ENCODE measurements at places on chromosomes 4 and X.

DNA sequence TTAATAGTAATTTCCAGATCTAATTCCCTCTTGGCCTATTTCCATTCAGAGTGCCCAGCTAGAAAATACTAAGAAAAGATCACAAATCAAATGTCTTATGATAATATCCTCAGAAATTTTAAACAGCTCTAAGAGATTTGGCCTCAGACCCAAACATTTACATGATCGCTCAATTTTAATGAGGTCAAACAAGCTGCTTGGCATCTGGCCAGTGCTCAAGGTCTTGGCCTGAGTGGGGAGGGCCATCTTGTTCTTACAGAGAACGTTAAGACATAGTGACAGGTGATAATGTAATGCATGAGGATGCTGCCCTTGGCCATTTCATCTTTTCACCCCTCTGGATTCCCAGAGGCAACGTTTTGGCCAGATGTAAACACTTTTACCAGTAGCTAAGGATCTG, 159.2 kb upstream of the SLC7A11 start:
- no peak for DNase-seq

DNA sequence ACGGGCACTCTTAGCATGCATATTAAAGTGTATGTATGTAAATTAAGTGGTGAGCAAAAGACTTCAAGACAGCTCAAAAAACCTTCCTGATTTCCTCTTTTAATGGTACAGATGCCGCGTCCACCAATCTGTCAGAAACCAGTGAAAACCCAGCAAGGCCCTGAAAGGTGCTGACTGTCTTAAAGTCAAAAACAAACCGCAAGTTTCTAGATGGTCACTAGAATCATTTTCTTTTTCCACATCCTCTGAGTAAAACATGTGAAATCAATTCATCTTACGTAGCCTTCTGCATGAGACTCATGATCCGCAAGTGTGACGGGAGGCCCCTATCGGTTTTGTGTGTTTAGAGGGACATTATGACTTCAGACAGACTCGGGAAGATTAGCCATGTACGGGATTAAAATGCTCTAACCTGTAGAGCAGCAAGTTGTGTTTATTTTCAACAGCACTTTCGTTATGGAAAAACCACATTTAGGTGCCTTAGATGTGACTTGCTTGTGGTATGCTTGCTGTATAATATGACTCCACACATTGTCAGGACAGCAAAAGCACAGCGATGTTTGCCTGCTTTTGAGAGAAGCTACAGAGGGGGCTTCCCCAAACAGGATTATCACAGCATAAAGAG, 88.2 kb upstream of the STS start:
- no peak for DNase-seq

GRCh38 chrX:151996347-151996746, 21.9 kb upstream of the GABRE start:
- DNase-seq, result no peak

DNA sequence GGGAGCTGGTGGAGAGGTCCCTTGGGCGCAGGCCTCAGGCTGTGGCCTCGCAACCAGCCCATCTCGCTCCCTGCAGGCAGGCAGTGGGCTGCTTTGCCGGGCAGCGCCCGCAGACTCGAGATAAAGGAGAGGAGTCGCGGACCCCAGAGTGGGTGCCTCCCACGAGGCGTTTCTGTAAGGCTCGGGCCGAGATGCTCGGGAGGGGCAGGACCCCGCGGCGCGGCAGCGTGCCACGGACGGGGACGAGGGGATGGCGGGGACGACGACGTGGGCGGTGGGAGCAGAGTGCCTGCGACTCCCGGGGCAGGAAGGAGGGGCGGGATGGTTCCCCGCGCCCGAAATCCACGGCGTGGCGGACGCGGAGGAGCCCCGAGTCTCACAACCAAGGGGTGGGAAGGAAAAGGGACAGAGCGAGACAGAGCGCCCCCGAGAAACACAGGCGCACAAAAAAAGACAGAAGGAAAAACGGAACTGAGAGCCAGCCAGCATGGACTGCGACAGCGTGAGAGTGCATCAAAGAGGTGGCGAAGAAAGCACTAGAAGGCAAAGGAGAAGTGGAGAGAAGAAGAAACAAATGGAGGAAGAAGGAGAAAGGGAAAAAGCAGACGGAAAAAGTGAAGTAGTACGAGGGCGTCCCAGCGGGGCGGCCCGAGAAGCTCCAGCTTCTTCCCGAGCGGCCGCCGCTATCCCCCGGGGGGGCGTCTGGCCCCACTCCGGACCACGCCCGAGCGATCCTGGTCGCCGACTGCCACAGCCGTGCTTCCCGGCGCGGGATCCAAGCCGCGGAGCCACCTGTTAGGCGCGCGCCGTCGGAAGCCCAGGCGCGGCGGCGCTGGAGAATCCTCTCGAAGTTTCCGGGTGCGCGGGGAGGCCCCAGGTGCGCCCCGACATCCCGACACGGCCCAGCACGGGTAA, 1.5 kb downstream of the BEND4 start:
- DNase-seq, result no peak

DNA sequence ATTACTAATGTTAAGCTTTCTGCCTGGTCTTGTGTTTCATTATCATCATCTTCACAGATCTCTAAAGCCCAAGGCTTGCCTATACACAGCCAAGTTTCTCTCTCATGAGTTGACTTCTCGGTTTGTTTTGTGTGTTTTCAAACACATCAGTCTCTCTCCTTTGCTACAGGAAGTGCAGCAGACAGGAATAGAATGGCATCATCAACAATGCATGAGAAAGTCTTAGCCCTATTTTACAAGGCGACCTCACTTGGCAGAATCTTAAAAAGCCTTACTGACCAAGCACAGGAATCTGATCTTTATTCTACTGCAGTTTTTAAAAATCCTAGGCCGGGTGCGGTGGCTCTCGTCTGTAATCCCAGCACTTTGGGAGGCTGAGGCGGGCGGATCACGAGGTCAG, 36.8 kb downstream of the CC2D2A start:
- no peak for DNase-seq

GRCh38 chrX:24643116-24643515, 4.0 kb downstream of the PCYT1B start:
- no peak for DNase-seq

DNA sequence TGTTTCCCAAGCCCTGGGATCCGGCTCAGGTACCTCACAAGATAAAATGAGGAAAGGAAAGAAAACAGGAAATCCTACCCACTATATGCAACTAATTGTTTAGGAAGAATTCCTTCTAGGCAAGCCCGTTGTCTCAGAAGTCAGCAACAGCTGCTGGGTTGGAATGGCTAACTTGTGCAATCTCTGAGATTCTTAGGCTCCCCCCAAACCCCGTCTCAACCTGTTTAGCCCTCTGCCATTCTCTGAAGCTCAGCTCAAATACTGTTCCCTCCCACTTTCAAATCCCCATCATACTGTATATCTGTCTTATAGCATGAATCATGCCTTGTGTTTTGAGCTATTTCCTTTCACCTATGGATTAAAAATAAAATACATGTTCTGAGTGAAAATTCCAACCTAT, 28.9 kb downstream of the STARD8 start:
- no peak for DNase-seq

DNA sequence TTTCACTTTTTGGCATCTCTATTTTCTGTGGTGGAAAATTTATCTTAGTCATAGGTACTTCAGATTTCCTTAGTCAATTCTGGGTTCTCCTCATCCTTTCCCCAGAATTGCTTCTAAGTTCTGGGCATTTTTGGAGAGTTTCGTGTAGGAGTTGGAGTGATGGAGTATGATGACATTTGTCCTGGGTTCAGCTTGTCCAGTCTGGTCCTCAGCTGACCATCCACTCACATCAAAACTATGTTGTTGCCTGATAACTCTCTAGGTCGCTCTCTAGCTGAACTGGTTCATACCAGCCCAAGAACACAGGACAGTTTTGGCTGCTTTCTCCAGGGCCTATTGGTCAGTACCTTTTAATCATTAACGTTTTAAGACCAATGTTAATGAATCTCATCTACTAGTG, 13.2 kb downstream of the PTTG2 start:
- DNase-seq, result no peak

GRCh38 chr4:38292529-38292928, 332.3 kb downstream of the PTTG2 start:
- no peak for DNase-seq

DNA sequence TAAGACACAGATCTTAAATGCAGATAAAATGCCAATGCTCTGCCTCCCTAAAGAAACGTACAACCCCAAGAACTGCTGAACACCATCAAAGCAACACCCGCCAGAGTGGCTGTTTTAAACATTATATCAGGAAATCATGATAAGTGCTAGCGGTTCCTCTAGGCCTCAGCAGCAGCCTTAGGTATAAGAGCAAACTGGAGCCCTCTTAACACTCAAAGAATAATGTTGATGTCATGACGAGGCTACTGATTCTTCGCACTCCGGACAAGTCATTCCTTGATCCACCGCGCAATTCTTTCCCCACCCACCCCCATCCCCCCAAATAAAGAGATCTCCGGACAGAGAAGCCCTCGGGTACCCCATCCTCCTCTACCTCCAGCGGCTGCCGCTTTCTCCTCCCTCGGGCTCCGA, 507 bp downstream of the LIN54 start:
- DNase-seq, result no peak

DNA sequence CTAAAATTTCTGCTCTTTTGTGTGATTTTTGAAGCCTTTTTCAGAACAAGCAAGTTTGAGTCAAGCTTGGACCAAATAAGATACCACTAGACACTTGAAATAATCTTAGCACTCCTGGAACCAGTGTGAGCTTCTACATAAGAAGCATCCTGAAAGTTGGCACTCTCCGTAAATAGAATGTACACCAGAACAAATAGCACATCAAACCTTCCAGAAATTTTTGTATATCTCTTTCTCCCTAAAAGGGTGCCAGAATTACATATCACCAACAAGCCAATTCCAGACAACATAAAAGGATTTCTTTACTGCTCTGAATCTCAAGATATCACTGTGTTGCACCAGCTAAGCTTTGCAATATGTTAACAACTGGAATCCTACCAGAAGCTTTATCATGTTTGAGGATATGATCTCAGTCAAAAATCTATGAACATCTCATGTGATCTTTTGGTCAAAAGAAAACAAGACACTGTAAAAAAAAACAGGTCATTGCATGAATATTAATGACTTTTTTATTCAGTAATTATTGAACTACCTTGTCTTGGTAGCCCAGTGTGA, 117.2 kb downstream of the PRSS12 start:
- DNase-seq, result no peak

- DNase-seq, result no peak
Measured at GRCh38 chrX:85964744-85965143, 82.6 kb downstream of the CHM start.

- no peak for DNase-seq
Measured at GRCh38 chr4:31009926-31010325, 289.8 kb downstream of the PCDH7 start.
